ENCODE measurements at places on chromosomes 6 and 20.

- no peak for DNase-seq
These were observed 117.6 kb upstream of the ZFP64 start for GRCh38 chr20:52309181-52309580.

DNA sequence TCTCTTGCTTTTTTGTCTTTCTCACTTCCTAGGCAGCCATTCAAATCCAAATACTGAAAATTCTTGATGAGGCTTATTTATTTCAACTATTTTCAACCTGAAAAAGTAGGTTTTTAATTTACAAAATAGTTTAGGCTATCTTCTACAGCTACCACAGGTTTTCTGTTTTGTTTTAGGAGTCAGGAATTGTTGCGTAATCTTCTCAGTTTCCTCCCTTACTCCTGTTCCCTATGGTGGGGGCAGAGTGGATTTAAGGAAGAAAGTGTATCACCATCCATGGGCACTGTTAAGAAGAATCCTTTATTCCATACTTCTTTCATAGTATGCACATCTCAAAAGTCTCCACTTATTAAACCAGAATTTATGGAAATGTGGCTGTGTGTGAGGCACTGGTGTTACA lies 182.4 kb downstream of the KHDC1L start:
- DNase-seq, result no peak

DNA sequence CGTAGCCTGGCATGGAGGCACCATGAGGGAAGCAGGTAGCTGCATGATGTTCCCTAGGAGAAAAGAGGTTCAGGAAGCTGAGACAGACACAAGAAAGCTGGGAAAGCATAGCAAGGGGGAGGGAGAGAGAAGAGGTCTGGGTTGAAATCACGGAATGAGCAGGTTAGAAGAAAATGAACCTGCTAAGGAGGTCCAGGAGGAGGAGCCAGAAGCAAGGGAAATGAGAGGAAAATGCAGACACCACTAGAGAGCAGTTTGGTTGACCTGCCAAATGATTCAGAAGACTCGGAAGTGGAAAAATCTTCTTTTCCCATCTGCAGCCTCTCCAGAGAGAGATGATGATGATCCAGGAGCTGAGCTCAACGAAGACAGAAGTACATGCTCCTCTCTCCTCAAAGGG lies 70.9 kb downstream of the VIP start:
- no peak for DNase-seq

- DNase-seq, result no peak
These were observed 208.0 kb upstream of the TAB2 start for GRCh38 chr6:149109397-149110070.

DNA sequence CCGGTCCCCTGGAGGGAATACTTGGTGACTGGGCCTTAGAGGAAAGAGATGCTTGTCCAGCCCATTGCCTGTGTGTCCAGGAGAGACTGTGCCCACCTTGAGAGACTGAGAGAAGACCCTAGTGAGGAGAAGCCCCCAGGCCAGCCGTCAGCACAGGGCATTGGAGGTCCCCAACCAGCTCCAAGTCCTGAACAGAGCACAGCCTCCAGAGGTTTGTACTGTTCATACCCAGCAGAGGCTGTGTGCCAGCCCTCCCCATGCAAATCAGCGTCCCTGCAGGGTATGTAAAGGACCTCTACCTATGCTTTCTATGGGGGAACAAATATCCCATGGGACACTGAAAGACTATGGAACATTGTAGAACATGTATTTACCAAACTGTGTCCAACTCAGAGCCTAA lies 8.4 kb downstream of the HLA-E start:
- no peak for DNase-seq

DNA sequence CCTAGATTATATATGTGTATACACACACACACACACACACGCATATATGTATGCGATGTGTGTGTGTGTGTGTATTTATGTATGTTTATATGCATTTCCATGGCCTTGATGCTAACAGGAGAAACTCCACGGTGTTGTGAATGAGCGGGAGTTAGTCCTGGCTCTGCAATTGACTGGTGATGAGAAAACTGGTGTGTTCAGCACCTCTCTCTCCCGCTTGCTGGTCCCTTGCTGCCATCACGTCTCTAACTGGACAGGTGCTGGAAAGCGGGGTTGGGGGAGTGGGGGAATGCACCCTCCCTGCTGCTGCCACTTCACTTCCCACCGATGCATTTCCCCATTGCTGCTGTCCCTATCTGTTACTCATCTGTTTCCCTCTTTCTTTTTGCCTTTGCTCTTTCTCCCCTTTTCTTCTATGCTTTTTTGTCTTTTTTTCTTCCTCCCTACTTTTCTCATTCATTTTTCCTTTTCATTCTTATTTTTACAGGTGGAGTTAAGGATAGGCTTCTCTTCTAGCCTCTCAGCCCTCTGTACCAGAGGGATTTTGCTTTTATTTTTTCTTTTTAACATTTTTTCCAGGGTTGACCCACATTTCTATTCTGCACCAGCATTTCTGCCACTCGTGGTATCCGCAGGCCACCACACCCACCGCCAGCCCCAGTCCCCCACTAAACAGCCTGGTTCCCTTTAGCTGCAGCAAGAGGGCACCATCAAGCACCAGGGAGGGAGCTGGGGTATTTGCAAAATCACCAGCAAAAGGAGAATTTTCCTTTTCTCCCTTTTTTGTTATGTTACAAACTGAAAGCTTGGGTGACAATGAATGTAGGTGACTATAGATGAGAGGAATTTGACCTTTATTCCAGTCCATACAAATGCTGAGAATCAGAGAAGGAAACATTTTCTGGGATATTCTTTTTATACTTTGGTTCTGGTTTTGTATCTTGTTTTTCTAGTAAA lies 115.6 kb downstream of the TCP11 start:
- DNase-seq, result no peak

DNA sequence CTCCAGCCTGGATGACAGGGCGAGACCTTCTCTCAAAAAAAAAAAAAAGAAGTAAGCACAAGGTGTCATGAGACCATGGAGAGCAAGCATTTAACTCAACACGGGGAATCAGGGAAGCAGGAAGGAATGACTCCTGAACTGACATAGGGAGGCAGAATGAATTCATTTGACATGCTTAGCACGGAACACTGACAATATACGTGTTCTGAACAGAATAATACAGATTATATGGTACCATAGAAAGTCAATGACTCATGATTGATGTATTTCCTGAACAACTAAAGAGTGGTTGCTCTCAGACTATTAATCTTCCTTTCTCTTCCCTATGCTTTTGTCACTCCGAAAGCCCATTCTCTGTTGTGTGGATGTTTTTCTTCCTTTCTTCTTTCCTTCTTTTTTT lies 20.7 kb upstream of the ASIP start:
- DNase-seq, result no peak

DNA sequence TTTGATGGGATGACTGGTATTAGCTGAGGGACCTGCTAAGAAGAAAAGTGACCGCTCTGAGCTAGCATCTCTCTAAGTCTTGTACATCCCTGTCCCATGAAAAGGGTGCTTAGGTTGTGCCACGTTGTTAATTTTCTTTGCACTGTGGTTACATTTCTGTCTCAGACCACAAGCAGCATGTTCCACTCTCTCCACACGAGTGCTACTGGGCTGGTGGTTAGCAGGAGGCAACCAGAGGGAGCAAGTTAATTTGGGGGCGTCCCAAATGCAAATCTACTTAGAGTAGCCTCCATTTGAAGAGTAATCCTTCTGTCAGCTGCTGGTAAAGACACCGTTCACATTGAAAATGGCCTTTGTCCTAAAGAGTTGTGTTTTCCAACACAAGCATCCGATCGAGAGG lies 3.4 kb upstream of the SCML4 start:
- DNase-seq, result no peak

- DNase-seq, result no peak
These were observed 290.5 kb downstream of the SLC35F1 start for GRCh38 chr6:118197539-118197938.

- DNase-seq, result no peak
These were observed 66.7 kb downstream of the RPP21 start for GRCh38 chr6:30411515-30412207.

GRCh38 chr20:44542890-44543289 lies 21.0 kb upstream of the SERINC3 start:
- no peak for DNase-seq

DNA sequence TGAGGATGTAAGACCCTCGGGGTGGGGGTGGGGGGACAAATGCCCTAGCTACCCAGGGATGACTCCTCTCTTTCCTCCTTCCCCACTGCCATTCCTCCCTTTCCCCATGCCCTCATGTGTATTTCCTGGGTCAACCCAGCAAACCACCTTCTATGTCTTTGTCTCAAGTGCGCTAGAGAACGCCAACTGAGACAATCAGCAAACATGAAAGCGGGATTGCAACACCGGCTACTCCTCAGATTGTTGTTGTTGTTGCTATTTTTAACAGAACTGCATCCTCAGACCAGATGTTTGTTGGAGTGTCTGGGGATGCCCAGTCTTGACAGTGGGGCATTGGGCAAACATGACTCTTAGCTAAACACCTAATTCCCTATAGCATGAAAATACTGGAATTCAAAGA lies 39.3 kb upstream of the HIVEP1 start:
- DNase-seq, result no peak

- no peak for DNase-seq
These were observed 453.8 kb downstream of the RFPL4B start for GRCh38 chr6:112800916-112801315.

GRCh38 chr6:32085759-32086459 lies 23.2 kb downstream of the TNXB start:
- no peak for DNase-seq

GRCh38 chr6:2760882-2761842 lies 4.0 kb upstream of the WRNIP1 start:
- DNase-seq, result no peak

DNA sequence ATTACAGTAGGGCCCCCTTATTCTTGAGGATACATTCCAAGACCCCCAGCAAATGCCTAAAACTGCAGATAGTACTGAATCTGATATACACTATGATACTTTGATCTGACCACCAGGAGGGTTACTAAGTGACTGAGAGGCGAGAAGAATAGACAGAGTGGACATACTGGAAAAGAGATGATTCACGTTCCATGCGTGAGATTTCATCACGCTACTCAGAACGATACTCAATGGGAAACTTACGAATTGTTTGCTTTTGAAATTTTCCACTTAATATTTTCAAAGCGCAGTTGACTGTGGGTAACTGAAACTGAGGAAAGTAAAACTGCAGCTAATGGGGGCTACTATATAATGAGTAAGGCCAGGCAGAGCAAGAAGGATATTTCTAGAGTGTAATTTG lies 60.8 kb downstream of the STX11 start:
- no peak for DNase-seq

DNA sequence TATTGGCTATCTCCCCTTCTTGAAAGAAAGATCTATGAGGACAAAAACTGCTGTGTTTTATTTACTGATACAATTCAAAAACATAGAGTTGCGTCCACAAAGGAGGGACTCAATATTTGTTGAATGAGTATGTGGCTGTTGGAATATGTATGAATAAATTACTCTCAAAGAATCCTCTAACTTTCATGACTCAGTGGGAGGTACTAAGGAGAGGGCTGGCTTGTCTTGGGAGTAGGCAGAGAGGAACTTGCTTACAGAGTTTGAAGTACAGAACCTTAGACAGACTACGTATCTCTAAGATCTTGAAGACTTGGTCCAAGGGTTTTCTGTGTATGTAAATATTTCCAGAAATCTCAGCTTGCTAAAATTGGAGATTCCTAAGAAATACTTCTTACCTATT lies 504.0 kb upstream of the PTCHD4 start:
- no peak for DNase-seq

DNA sequence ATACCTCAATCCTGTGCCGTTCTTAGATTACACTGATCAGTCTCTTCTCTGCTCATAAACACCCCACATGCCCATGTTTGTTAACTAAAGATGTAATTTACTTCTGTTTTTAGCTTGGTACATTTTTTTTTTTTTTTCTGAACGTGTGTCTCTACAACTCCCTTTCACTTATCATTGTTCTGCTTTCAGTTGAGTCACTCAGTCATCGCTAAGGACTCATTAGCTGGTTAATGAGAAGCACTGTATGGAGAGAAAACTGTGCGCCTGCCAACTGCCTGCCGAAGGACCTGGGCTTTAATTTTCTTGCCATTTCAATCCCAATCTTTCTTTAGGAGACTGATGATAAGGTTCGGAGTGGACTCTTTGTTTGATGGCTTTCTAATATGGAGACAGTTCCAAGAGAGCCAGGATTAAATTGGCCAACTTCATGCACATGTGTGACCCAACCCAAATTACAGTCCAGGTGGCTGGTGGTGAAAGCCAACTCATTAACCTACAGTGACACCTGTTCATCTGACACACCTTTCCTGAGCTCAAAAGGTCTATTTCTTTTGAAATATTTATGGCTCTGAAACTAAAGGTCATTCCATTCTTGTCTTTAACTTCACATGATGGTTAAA lies 334.1 kb downstream of the BCKDHB start:
- no peak for DNase-seq

DNA sequence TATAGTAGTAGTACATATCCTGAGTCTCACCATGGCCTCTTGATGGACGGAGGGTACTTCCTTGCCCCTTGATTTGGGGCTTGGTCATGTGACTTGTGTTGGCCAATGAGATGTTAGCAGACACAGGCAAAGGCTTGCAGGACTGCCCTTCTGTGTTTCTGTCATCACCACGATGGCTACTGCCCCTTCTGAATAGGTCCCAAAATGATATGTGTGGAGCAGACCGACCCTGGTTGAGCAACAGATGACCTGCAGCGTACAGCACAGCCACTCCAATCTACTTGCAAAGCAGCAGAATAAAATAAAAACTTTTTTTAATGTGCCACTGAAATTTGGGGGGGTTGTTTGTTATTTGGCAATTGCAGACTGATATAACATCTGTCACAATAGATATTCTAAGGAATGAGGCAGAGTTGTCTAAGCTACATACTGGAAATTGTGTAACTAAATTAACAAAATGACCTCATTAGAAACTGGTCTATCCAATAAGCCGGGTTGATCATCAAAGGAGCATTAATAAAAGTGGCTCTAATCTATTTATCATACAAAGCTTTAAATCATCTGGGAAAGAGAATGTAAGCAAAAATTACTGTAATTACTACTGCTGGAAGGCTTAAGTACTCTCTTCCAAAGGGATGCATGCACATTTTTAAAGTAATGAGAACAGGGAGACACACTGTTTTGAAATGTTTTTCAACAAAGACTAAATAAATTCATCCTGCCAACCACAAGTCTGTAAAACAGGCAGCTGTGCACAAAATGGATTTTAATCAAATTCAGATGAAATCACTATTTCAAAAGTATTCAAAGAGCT lies 209.5 kb downstream of the KIF16B start:
- DNase-seq, result no peak

DNA sequence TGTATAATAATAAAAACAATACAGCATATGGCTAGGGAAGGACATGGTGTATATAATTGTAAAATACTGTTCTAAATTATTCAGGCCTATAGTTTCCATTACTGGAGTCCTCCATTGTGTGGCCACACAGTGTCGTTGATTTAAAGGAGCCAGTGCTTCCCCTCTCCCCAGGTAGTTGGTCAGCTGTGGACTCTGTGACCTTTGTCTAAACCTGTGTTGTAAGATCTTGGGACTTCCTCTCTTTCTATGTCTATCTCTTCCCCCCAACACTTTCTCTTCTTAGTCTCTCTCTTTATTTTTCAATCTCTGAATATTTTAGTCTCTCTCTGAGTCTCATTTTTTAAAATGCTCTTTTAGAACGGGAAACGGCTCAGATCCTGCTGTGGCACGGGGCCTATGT lies 35.6 kb downstream of the BRPF3 start:
- no peak for DNase-seq
